ENCODE measurements at places on chromosomes 2 and 18.

- DNase-seq: no peak
Observed at GRCh38 chr2:160290598-160290997, 90.5 kb upstream of the ITGB6 start.

DNA sequence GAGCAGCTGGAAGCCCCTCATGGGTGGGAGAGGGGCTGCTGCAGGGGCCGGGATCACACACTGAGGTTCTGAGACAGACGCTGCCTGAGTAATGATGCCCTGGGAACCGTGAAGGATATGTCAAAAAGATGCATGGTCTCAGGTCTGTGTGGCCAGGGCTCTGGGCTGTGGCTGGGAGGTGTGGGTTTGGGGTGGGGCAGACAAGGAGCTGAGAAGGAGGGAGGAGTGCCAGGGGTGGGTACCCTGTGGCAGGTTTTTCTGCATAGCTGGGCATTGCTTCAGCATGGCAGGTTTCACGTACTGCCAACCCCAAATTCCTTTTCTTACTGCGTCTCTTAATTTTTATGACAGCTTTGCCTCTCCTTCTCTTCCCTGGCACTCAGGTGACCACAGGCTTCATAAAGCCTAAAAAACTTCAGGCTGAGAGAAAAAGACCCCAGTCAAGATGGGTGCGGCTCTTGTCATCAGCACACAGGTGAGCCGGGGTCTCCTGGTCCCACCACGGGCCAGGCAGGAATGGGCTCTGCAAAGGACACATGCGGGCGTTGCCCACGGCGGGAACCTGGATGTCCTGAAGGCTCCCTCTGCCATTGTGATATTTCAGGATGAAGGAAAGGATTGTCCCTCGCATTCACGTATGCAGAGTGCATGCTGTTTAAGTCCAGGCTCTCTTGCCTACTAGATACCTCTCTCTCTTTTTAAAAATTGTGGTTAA, 18.0 kb downstream of the MALL start:
- no peak for DNase-seq

DNA sequence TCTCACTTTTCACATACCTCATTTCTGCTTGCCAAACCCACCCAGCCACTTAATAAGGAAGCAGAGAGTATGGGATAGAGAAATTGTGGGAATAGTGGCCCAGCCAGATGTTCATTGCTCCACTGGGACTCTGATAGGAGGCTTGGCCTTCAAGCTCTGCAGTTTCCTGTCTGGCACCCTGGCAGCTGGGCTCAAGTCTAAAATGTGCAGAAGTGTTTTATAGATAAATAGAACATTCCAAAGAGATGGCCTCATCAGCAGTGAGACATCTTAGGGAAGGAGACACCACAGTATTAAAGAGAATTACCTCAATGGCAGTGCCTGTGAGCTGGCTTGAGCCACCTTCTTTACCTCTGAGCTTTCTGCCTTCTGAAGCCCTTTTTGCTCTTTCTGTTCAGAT, 24.7 kb downstream of the COPS7B start:
- DNase-seq: peak; percentile 86

DNA sequence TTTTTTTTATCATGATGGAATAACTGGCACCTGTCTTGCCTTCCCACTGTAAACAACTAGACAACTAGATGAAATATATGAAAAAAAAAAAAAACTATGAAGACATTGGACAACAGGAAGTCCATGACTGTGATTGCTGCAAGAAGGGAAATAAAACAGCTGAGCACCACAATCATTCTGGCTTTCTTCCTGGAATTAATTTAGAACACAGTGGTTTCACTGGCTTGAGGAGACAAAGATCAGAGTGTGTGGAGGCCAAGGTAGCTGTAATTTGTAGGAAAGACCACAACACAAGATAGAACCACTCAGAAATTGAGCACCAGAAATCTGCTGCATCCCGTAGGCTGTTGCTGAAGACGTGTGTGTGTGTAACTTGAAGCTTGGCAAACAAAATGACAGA, 121.1 kb upstream of the PID1 start:
- DNase-seq: no peak

DNA sequence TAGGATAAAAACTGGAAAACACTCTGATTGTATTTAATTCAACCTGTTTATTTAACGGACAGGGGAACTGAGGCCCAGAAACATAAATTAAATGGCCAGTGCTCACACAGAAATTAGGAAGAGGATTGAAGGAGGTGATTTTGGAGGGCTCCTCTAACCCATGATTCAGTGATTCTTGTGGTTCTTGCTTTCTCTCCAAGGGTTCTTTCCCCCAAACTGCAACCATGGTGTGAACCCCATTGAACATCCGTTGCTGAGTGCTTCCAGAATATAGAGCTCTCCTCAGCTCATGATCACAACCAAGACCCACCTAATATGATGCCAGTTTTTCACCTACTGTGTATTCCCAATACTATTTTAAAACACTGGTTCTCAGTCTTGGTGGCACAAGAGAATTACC, 41.4 kb downstream of the BMP10 start:
- DNase-seq: no peak

DNA sequence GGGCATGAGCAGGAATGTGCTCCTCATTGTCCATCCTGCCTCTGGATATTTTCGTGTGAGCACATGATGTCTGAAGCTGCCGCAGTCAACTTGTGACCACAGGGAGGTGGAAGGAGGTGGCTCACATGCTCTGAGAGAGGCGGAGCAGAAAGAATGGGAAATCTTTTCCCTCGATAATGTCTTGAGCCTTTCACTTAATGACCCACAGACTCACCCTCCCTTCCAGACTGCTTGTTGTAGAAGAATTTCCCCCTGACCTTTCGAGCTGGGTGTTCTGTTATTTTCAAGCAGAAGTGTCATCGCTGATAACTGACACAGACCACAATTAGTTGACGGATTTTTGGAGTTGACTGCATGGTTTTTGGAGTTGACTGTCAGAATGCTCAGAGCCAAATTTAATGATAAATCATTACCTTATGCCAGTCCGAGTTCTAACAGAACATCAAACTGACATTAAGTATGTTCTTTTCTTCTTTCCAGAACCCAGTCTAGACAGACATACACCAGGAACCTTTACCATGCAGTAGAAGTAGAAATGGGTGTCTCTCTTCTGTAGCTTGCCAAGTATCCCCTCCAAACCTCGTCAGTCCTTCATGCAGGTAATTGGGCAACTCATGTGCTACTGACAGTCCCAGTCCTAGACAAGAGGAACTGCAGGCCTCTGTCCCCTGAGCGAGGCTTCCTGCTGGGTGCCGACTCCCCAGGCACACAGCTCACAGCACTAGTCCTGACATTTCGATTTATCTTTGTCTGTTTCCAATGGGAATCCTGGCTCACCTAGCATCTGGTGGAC, 29.4 kb upstream of the RTTN start:
- DNase-seq: no peak

- no peak for DNase-seq
Observed at GRCh38 chr2:128610496-128610895, 291.8 kb upstream of the HS6ST1 start.

DNA sequence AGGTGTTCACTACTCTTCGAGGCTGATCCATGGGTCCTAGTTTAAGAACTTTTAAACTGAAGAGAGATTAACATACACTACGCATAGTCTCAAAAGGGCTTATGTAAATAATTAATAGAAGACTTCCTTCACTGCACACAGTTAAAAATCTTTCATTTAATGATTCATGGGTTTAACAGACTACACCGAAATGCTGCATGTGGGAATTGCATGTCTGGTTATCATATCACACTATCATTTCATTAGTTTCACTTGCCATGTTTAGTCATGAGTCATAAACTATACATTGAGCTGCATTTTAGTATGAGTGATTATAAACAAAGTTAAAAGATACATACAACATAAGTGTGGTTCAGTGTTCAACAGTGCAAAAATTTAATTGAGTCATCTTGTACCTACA, 31.2 kb downstream of the GLS start:
- DNase-seq: peak; percentile 21

- DNase-seq: peak; percentile 29
Observed at GRCh38 chr2:146363731-146364130, 1481.1 kb upstream of the ACVR2A start.

- DNase-seq: no peak
Observed at GRCh38 chr18:24248359-24248758, 109.5 kb downstream of the CABYR start.

DNA sequence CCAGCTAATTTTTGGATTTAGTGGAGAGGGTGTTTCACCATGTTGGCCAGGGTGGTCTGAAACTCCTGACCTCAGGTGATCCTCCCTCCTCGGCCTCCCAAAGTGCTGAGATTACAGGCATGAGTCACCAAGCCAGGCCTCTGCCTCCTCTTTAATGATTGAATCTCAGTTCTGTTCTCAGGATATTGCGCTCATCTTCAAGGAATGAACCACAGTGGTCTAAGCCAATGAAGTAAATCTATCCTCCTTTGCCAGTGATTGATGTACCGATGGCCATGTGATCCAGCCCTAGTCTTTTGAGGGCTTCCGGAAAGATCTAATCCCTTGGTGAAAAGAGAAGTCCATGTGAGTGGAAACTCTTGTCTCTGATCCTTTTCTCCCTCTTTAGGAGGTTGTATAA, 48.6 kb downstream of the POLE4 start:
- no peak for DNase-seq

- no peak for DNase-seq
Observed at GRCh38 chr18:59884351-59884750, 15.4 kb upstream of the PMAIP1 start.

- DNase-seq: no peak
Observed at GRCh38 chr2:64029116-64029665, 10.0 kb upstream of the VPS54 start.

GRCh38 chr2:216594081-216594480, 39.1 kb upstream of the IGFBP2 start:
- no peak for DNase-seq

DNA sequence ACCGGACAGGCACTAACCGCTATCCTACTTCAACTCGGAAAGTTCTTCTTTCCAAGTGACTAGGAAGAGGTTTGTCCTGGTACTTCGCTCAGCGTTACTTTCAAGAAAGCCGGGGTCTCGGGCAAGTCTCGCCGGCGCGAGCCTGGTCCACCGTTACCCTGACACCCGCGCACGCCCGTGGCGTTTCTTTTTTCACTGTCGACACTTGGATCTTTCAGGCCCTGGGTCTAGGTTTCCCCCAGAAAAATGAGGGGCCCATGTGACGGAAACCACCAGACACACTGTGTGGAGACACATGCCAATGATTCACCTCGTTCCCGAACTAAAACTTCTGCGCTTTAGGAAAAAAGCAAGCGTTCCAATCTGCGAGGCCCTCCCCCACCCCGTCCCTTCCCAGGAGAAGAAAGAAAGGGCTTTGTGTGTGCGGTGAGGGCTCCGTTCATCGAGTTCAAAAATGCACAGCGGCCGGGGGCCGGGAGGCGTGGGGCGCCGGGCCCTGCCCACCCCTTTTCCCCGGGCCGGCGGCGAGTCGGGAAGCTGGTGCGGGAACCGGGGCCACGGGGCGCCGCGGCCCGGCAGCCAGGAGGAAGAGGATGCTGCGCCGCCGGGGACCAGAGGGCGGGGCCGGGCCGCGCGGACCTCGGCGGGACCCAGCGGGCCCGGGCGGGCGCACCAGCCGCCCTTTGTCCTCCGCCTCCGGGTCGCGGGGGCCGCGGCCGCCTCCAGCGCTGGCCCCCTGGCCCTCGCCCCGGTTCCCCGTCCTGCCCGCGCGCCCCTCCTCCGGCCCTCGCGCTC, 2.6 kb downstream of the ZNF521 start:
- DNase-seq: peak; percentile 23

- DNase-seq: no peak
Observed at GRCh38 chr18:62435435-62436031, 87.3 kb upstream of the ZCCHC2 start.

GRCh38 chr2:42928692-42929545, 136.5 kb upstream of the HAAO start:
- peak; percentile 47 for DNase-seq

GRCh38 chr2:9699139-9700108, 68.6 kb upstream of the YWHAQ start:
- peak; percentile 71 for DNase-seq

GRCh38 chr2:48530033-48530811, at the start of gene STON1:
Gene STON1 (plus strand): TSS chr2:48530154. CDS start chr2:48580634, 50,480 bp downstream.
- peak; percentile 24 for DNase-seq

DNA sequence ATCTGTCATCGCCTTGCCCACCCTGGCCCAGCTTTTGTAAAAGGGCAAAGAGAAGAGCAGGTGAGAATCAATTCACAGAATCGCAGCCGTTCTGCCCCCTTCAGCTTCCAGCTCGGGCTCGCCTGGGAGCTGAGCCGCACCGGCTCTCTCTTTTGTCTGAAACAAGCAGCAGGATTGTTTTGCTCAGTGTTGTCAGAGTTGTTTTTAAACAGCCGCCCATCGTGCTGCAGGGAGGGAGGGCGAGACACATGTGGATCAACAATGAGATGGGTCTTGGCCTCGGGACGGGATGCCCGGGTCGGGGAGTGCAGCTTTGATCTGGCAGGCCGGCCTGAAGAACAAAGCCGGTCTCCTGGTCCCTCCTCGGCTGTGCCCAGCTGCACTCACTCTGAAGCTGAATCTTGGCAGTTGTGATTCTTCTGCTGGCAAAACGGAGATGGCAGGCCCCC, 39.7 kb upstream of the HDAC4 start:
- no peak for DNase-seq

DNA sequence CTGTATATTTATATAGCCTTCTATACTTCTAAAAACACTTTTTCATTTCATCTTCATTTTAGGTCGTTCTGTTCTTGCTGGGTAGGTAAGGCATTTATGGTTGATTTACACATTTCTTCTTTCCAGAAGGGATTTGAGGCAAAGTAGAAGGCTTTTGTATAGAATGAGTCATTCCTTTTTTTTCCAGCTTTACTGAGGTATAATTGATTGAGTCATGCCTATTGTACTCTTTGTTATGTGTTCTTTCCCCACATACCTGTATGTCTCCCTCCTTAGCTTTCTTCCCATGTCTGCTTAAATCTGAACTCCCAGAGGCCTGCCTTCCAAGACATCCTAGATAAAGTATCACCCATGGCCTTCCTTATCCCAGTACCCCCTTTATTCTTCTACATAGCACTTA, 4.8 kb upstream of the CDC42EP3 start:
- DNase-seq: peak; percentile 71

DNA sequence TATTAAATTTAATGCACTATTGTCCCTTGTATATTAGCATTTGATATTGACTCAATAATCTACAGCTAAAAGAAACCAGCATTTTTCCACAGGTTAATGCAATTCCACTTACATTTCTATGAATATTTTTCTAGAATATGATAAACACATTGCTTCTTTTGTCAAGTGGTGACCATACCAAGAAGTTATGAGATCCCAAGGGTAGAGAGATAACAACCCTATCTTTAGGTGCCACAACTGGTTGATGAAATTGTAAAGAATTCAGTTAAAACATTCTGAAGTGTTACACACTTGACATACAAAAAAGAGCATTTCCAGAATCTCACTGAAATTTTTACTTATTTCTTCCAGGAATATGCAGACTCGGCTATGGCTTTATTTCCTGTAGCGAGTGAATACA, 56.0 kb downstream of the ABCG8 start:
- DNase-seq: no peak

DNA sequence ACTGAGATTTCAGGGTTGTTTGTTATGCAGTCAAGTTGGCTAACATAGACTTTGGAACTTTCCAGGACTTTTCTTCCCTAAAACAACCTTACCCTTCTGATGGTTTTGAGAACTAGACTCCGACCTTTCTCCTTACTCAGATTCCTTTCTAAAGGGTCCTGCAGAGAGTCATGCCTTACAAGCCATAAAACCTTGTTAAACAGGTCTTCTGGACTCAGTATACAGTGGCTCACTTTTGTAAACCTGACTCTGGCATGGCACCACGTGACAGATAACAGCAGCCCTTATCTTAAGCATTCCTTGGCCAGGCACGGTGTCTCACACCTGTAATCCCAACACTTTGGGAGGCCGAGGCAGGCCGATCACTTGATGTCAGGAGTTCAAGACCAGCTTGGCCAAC, 253.2 kb upstream of the RAB6C start:
- DNase-seq: no peak

- DNase-seq: no peak
Observed at GRCh38 chr18:13566941-13567746, 159.2 kb downstream of the FAM210A start.
